ENCODE measurements at places on chromosomes 5 and 9.

DNA sequence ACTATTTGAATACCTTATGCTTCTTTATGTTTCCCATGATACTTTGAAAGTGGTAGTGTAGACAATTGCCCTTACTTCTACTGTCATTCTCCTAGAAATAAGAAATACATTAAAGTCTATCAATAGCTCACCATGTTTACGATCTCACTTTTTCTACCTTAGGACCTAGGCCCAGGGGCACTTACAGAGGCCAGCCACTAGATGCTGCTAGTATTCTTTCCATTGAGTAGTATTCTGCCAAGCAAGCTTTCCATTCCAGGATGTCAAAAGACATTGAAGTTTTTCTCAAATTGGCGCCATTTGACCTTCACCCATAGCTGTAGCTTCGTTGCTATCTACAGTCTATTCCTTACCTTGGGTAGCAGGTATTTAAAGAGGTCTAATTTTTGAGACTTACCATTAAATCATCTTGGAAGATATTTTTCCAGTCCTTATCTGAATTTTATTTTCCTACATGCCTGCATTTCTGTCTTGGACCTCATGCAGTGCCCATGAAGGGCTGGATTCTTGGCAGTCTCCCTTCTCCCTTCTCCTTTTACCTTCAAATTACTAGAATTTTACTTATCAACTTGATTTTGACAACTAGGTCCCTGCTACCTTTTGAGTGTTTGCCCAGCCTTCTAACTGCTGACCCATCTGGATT, 246.0 kb upstream of the NUDT12 start:
- peak; percentile 31 for DNase-seq

DNA sequence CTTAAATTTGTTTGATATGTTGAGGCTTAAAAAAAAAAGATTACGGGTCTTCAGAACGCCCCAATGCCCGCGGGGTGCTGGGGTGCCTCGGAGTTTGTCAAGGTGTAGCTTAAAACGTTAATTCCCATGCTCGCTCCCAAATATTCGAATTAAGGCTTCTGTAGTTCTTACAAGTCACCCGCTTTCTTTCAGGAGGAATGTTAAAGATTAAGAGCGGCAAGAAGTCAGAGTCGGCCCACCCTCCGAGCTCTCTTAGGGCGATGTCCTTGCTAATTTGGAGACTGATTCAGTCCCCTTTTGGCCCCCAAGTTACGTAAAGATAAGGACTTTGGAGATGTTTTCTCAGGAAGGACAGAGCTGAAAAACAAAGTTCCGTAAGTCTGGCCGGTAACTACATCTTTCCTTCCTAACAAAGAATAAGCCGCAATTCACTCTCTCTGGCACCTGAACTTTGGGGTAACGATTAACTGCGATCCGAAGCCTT, 746 bp upstream of the NPM1 start:
- no peak for DNase-seq

GRCh38 chr5:95959888-95960666, 1.6 kb downstream of the ELL2 start:
- DNase-seq, result no peak

- no peak for DNase-seq
Observed at GRCh38 chr9:120866651-120867050, 10.3 kb downstream of the PHF19 start.

- DNase-seq, result peak; percentile 87
Observed at GRCh38 chr5:168268949-168269936, 22.2 kb upstream of the WWC1 start.

DNA sequence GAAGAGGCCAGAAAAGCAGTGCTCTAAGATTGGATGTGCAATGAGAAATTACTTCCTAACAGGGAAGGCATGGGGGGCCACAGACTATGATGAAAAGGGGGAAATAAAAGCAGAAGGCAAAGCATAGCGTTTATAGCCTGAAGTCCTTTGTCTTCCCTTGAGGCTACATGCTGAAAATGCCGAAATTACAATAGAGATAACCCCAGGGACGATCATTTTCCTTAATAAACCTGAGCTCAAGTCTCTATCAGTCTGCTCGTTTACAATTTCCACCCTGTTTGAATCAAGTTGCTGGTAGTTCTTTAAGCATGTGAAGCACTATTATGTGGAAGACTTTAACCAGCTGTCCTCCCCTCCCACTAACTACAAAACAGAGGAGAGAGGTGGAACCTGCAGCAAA, 60.4 kb downstream of the FREM1 start:
- no peak for DNase-seq

DNA sequence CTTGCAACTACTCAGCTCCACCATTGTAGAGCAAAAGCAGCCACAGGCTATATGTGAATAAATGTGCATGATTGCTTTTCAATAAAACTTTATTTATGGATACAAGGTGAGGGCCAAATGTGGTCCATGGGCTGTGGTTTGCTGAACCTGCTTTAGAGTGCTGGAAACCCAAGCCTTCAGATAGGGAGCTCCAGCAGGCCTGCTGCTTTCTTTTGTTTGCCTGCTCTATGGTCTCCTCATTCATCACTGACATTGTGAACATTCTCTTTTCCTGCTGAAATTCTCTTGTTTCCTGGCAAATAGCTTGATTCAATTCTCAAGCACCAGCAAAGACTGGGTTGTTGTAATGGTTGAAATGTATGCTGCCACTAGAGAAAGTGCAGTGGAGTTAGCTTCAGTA, 26.0 kb downstream of the EGFLAM start:
- DNase-seq, result no peak

DNA sequence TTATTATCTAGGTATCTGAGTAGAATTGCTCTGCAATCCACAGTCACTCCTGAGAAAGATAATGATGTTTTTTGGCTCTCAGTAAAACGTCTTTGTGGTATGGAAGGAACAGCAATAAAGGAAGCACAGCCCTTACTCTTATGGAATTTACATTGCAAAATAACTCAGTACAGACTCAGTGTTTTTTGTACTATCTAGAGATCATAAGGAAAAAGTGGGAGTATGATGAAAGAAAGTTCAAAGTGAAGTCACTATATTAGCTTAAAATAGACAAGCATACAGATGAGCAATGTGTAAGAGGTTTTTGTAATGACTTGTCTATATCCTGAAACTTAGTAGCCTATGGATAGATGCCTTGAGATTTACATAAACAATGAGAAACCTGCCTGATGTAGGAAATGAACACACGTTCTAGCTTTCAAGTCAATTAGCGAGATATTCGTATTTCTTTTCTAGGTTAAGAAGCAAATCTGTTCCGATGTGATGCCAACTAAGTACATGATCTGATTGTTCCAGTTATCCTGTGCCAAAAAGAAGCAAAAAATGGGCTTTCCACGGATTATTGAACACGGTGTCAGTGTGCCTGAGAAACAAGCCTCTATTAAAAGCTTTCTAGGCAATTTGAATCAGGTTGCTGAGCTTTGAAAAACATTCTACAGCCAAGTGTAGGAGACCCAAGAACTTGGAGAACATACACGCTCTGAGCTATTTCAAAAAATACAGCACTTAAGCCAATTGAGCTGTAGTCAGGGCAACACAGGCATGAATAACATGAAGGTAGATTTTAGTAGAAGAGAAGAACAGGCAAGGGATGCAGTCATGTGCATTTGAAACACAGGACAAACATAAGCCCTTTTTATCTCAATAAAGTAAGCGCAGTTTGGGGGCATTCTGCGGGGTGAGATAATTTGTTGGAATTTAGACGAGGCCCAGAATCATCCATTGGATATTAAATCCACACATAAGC, 86.3 kb upstream of the TAF11L2 start:
- no peak for DNase-seq

DNA sequence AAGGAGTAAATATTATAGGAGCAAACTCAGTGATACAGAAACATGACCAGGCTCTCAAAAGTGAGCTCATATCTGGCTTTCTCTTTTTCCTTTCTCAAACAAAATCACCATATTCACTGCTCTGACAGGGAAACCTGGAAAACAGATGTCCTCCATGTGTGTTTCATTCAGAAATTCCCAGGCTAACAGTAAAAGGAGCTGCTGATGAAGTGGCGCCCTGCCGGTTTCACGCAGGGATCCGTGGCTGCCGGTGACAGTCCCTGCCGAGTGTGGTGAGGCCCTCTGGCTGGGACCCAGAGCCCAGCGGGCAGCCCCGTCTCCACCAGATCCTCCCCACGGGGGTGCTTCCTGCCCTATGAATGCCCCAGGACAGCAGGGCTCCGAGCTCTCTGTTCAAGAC, 208.1 kb downstream of the GNA14 start:
- no peak for DNase-seq

GRCh38 chr9:133258061-133259015, 16.7 kb downstream of the ABO start:
- DNase-seq, result peak; percentile 78
